ENCODE measurements at places on chromosomes 7 and 10. TPM values are rescaled to one million over a fixed set of nuclear protein-coding genes. Genes with fewer than 3 reads are reported as not detected.

DNA sequence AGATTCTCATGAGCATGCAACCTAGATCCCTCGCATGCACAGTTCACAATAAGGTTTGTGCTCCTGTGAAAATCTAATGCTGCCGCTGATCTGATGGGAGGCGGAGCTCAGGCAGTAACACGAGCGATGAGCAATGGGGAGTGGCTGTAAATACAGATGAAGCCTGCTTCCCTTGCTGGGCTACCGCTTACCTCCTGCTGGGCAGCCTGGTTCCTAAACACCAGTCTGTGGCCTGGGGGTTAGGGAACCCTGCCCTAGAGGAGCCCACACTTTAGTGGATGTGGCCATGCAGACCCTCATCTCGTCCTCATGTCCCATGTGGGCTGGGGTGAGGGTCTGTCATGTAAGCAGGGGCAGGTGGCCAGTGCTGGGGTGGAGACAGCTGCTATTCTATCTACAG lies 417.6 kb downstream of the GLRX3 start:
- DNase-seq = no peak

- no peak for DNase-seq
Observed at GRCh38 chr10:13503745-13504463, 24.9 kb downstream of the BEND7 start.

- DNase-seq = no peak
Observed at GRCh38 chr10:68864611-68865010, 36.5 kb upstream of the DDX50 start.

GRCh38 chr7:25496476-25497368 lies 268.4 kb upstream of the NPVF start:
- no peak for DNase-seq

GRCh38 chr10:60878224-60878623 lies 65.8 kb downstream of the RHOBTB1 start:
- no peak for DNase-seq

- DNase-seq = no peak
Observed at GRCh38 chr7:68813551-68814080, 784.7 kb upstream of the AUTS2 start.

DNA sequence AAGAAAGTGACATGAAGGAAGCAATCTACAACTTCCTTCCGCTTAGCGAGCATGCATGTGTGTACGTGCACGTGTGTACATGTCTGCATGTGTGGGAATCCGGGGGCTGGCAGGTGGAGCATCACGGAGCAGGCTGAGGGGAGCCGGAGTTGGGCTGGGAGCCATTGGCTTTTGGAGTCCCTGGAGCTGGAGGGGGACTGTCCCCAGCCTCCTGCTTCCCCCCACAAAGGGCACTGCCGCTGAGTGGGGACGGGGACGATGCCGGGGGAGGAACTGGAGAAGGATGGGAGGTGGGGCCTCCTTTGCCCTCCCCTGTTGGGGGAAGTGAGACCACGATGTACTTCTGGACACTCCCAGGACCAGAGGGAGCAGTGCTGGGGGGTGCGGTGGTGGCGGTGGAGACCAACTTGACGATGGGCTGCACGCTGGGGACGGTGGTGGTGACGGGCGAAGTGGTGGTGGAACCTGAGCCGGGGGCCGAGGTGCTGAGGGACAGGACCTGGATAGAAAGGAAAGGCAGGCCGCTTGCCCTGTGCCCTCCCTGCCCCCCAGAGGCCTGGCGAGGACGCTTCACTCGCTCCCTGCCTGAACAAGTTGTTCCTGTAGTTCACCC lies 5.8 kb downstream of the AP4M1 start:
- no peak for DNase-seq

- peak; percentile 65 for DNase-seq
Observed at GRCh38 chr10:102504179-102504975, 605 bp downstream of the SUFU start.

Gene GBX1
- 0.07 TPM for polyA plus RNA-seq

Gene CRYGN
- polyA plus RNA-seq = 0.36 TPM

Gene ALOX5
- 17.6 TPM for polyA plus RNA-seq

Gene LDB3
- 4.0 TPM for polyA plus RNA-seq

Gene CALHM1
- polyA plus RNA-seq = 0.04 TPM

Gene MARVELD1
- polyA plus RNA-seq = 32.9 TPM

Gene CAMK2B
- polyA plus RNA-seq = 4.4 TPM

Gene NEUROG3
- polyA plus RNA-seq = 3.1 TPM

Data from large intestine (tissue), 12 donors.